K562 (cell line): ENCODE measurements at places on chromosomes 11 and 22.
A peak's percentile ranks its signal among the peaks of the same experiment; 100 is the strongest.

DNA sequence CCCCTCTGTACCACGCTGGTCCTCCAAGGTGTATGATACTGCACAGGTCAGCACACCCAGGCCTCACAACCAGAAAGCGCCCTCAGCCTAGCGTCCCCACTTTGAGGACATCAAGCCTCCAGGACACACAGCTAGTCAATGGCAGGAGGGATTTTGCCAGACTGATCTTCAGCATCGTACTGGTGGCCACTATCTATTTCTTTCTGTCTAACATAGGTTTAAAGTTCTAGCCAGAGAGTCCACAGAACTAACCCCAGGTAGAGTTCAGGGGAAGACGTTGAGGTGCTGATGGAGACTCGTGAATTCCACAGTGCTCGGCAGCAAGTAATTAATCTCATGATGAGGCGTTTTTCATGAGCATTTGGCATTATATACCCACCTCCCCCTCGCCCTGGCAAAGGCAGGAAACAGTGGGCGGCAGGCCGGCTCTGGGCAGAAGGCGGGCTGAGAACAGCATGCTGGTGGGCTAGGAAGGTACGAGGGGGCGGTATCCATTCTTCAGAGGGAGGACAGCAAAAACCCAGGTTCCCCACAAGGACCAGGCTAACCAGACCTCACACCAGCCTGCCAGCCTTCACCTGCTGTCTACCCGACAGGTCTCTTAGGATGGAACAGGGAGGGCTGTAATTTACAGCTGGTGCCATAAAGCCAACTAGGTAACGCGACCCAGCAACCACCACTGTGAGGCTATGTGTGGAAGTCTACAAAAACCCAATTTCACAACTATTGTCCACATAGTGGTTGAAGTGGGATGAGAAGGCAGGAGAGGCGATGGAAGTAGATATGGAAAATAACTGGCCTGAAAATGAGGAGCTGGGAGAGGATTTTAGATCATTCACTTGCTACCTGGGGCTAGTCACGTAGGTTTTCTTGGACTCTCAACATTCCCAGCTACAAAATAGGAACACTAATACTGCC lies 18.5 kb downstream of the MYH9 start:
- DNase-seq = no peak

GRCh38 chr11:22869325-22869724 lies 9.1 kb upstream of the CCDC179 start:
- DNase-seq = no peak

DNA sequence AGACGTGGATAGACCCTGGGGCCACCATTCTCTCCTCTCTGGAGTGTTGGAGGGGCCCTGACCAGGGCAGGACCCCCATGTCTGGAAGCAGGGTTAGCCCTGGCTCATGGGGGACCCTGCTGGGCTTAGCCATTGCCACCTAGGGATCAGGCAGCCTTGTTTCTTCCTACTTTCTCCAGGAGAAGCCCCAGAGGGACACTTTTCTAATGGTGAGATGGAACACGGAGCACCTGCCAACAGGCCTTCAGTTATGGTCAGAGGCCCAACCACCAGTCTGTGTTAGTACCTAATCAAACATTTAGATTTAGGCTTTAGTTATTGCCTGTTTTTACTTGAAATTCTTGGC lies 1.9 kb upstream of the C22orf39 start:
- DNase-seq = no peak

DNA sequence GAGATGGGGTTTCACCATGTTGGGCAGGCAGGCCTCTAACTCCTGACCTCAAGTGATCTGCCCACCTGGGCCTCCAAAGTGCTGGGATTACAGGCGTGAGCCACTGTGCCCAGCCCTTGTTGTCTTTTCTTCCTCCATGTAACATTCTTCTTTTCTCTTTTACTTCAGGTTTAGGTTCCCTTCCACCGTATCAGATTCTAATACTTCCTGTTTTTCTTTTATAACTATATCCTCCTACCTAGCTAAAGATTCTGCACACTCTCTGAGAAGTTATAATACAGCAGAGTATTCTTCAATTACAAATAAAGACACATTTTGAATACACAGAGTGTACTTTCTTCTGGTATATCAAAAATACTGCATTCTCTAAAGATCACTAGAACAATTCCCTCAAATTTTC lies 33.2 kb upstream of the GAB2 start:
- no peak for DNase-seq

DNA sequence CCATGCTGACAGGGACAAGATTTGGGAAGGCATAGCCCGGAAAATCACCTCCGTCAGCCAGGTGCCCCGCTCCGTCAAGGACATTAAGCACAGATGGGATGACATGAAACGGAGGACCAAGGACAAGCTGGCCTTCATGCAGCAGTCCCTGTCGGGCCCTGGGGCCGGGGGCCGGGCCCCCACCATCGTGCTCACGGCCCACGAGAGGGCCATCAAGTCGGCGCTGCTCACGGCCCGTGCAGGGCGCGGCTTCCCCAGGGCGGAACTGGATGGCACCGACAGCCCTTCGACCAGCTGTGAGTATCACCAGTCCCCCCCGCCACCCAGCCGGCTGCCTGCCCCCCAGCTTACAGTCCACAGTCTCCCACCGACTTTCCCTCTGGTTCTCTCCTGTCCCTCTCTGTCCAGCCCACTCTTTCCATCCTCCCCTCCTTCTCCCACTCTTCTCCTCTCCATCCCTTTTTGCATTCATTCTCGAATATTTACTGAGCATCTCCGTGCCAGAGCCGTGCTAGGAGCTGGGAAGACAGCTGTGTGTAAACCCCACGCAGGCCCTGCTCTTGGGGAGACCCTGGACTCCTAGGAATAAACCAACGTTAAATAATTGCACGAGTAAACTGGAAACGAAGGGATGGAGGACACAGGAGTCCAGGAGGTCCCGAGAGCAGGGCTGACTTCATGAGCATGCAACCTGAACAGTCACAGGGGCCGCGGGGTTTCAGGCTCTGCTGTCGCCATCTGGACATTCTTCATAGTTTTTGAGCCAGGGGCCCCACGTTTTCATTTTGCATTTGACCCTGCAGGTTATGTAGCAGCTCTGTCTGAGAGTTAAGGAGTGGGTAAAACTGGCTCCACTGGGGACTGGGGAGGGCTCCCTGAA lies 62.8 kb downstream of the PRDM11 start:
- DNase-seq = no peak

- DNase-seq = no peak
These were observed 15.8 kb downstream of the SHANK3 start for GRCh38 chr22:50688448-50688847.

GRCh38 chr11:68328374-68329091 lies 16.1 kb downstream of the LRP5 start:
- no peak for DNase-seq

DNA sequence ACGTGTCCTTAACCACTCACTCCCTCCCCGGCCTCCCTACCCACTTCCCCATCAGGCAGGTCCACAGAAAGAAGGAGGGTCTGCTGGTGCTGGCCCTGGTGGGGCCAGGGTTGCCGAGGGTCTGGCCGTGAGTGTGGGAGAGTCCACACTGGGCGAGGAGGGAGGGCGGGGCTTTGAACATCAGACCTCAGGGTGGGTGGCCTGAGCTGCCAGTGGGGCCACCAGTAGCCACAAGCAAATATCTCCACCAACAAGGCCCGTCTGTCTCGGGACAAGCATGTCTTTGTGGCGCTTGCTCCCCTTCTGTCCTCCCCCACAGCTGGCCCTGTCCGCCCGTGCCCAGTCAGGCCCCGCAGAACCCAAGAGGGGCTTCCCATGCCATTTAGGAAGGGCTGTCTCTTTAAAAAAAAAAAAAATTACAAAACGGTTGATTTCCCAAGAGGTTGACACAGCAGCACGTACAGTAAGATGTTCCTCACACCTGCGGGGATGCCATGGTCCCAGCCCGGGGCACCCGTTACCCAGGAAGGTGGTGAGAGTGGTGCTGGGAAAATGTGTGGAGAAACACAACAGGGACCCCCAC lies 17.7 kb upstream of the TALDO1 start:
- DNase-seq = peak; percentile 17

- DNase-seq = no peak
These were observed 346.6 kb downstream of the TTC28 start for GRCh38 chr22:28333088-28333487.

- no peak for DNase-seq
These were observed 12.7 kb upstream of the IL2RB start for GRCh38 chr22:37162221-37163095.

GRCh38 chr11:95231127-95231880 lies at the start of gene SESN3:
Gene SESN3 (minus strand): TSS chr11:95231202. CDS start chr11:95230860, 342 bp downstream.
- DNase-seq = peak; percentile 98

DNA sequence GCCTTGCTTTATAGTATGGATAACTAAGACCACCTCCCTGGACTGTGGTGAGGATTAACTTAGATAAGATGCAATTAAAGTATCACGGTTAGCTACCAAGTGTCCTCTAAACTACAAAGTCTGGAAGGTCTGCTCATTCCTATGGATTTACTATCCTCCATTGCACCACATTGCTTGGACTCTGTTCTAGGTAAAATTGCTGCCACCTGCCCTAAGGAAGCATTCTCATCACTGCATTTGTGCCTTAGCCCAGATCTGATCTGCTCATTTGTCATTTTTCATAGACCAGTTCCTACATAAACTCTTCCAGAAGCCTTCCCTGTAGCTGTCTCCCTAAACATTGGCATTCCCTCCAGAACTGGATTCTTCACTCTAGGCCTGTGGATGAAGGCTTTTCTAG lies 380.0 kb downstream of the INSC start:
- no peak for DNase-seq

- DNase-seq = no peak
These were observed 177.7 kb downstream of the NAV2 start for GRCh38 chr11:19890308-19890707.

DNA sequence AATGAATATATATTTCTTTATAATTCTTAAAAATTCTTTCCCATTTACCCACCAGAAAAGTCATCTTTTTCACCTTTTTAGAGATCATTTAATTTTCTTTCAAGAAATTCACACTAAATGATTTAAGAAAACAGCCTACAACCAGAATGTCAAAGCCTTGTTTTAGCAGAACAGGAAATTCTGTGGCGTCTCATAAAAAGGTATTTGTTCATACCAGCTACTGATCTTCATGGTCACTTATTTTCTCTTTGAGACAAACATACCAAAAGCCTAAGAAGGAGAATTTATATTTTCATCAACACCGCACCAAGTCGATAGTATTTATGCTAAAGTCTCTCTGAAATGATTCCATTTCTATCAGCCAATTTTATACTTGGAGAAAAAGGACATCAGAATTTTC lies 105.3 kb downstream of the ETS1 start:
- no peak for DNase-seq

DNA sequence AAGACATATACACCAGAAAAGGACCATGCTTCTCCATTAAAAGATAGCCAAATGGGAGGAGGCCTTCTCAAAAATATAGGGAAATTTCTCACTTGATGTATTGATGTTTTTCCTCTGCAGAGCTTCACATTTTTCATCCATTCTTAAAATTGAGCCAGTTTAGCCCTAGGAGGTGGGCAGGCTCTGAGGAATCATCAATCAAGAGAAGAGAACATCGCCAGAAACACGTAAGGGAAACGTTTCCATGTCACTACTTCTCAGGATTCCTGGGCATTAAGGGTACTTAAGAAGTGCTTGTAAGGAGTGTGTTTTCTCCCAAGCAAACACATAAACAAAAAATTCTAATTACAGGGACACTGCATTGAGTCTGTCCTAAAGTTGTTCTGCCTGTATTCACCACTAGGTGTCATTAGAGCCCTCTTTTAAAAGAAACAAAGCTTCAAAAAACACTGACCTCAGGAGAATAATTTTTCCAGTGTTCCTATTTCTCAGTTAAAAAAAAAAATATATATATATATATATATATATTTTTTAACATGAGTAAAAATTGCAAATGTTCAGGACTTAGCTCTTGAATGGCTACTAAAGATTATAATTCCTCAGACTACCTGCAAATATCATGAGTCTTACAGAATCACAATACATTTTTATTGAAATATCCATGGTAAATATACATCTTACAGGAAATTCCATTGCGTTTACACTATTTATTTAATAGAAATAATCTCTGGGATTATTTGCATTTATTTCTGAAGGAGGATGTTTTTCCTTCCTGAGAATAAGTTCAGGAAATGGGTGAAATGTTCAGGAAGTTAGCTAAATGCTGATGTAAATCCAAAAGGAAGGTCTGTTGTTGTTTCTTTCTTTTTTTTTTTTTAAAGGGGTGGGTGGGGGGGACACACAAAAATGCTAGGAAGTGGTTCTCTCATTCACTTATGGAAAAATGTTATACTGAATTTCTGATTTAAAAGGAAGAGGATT lies 16.0 kb downstream of the FZD4 start:
- peak; percentile 38 for DNase-seq

DNA sequence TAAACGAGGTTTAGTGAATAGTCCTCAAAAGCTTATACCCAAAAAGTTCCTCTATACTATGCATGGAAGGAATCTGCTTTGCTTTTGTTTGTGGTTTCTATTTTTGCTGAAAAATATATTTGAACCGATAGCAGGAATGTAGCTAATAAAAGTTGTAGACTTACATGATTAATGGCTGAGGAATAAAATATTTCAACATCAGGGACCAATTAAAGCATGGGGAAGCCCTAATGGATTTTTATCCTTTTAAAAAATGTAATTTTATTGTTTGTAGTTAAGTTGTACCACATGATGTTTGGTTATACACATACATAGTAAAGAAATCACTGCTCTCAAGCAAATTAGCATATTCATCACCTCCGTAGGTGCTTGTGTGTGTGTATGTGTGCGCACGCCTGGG lies 295.3 kb upstream of the CNTN5 start:
- no peak for DNase-seq

DNA sequence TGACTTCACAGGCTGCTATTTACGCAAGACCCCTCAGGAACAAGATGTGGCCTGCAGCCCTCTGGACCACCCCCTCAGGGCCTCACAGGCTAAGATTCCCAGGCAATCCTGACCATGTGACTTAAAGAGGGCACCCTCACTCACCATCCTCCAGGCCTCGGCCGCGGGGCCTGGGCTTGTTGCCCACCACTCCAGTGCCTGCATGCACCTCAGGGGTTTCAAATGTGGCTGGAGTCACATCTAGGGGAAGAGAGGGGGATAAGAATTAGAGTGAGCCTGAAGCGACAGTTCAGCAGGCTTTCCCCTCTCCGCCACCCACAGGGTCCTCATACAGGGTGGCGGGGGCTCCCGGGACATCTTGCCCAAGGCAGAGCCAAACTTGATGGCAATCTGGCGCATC lies 2.1 kb downstream of the ESS2 start:
- DNase-seq = no peak

DNA sequence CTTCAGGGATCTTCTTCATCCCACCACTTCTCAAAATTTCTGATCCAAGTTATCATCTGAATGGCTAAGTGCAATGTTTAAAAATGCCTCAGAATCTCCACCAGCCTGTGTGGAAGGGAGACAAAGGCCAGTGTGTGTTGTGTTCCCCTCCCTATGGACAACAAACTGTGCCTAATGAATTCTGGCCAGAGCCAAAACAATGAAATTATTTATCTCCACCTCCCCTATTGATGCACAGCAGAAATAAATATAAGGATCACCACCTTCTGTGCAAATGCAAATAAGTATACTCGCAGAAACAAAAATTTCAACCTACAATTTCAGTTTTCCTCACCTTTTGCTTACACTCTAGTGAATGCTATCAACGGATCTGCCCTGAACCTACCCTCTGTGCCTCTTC lies 75.8 kb downstream of the GAB2 start:
- no peak for DNase-seq

GRCh38 chr11:15638386-15638787 lies 523.7 kb downstream of the INSC start:
- no peak for DNase-seq
